GM13976 (cell line): ENCODE measurements at places on chromosomes 2 and 18.

DNA sequence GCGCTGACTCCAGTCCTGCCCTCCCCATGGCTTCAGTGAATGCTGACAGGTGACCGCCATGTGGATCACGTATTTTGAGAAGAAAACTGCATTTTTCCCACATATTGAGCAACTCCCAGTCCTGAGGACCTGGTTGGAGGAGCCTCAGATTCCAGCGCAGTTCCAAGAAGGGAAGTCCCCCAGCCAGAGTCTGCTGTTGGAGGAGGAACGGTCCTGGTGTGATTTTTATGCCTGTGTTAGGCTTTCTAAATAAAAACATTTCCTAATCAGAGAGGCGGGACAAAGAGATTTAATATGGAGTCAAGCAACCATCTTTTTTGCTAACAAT is 32.3 kb upstream of the COL6A3 start:
- no peak for DNase-seq

GRCh38 chr18:71329114-71329513 is 1040.3 kb downstream of the SOCS6 start:
- DNase-seq = no peak

GRCh38 chr2:38436227-38436664 is 59.2 kb upstream of the ATL2 start:
- no peak for DNase-seq

DNA sequence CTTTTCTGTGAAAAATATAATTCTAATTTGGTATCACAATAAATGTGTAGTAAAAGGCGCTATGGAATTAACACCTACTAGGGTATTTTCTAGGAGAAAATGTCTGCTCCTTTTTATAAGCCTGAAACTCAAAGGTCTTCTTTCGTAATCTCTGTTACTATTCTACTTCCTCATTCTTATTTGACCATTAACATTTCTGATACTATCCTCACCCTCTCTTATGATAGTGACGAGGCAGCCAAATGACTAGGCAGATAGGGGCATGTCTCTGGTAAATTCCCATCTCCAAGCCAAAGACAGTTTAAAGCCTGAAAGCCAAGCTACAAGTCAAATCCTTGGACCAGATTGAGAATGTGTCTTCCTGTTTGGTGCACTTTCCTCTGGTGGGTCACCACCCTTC is 251.7 kb downstream of the LRRTM4 start:
- no peak for DNase-seq
